ENCODE measurements at places on chromosomes 2 and 18.
A peak's percentile ranks its signal among the peaks of the same experiment; 100 is the strongest.

GRCh38 chr18:54280220-54280569 is 10.9 kb downstream of the POLI start:
- no peak for DNase-seq

GRCh38 chr18:79873449-79874110 is 75.8 kb downstream of the KCNG2 start:
- no peak for DNase-seq

DNA sequence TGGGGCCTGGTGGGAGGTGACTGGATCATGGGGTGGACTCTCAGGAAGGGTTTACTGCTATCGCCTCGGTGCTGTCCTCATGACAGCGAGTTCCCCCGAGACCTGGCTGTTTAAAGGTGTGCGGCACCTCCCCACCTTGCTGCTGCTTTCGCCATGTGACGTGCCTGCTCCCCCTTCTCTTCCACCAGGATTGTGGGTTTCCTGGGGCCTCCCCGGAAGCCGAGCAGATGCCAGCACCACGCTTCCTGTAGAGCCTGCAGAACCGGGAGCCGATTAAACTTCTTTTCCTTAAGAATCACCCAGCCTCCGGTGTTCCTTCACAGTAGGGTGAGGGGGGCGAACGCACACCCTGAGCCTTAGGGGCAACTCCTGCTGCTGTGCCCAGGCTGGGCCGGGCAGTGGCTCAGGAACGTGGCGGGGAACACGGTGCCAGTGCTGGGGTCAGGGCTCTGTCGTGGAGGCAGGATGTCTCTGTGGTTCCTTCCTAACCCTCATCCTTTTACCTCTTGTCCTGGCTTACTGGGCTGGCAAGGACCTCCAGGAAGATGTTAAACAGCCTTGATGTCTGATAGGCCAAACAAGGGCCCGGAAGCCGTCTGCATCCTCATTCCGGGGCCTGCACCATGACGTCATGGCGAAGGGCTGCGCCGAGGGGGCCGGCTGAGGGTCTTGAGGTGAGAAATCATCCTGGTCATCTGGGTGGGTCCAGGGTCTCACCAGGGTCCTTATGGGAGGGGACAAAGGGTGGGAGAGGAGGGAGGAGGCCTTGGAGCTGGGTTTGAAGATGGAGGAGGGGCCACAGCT is 12.7 kb downstream of the NEU4 start:
- no peak for DNase-seq

GRCh38 chr2:198054299-198054698 is 249.9 kb downstream of the PLCL1 start:
- DNase-seq = peak; percentile 33

DNA sequence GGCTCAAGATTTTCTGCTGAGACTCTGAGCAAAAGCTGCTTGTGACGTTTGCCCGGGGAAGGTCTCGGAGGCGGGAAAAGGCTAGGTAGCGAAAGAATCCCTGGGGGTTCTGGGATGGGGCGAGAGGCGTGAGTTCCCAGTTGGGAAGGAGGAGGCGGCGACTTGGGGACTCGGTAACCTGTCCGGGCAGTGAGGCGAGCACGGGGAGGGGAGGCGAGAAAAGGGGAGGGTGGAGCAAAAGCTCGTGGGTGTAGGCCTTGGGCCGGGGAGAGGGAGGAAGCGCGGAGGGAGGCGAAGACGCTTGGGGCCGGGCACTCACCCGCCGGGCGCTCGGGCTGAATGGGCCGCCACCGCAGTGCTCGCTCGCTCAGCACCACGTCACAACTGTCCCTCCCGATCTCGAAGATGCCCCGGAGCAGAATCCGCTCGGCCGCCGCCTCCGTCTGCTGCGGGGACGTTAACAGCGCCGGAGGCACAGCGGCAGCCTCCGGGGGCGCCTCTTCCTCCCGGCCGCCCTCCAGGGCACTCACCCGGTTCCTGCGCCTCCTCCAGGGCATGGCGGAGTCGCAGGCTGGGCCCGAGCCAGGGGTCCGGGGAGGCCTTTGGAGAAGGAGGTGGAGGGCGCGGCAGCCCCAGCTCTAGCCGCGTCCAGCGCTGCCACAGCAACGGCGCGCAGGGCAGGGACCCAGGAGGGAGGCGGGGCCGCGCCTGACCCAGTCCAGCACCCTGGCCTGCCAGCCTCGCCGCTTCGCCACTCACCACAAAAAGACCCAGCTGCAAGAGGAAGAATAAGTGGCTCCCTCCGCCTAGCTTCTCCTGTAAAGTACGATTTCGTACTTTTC is at the start of gene CERKL:
CERKL (minus strand) TSS at position 656 of the 842 bp plus-strand sequence; CDS start at position 557, 99 bp downstream.
- no peak for DNase-seq

DNA sequence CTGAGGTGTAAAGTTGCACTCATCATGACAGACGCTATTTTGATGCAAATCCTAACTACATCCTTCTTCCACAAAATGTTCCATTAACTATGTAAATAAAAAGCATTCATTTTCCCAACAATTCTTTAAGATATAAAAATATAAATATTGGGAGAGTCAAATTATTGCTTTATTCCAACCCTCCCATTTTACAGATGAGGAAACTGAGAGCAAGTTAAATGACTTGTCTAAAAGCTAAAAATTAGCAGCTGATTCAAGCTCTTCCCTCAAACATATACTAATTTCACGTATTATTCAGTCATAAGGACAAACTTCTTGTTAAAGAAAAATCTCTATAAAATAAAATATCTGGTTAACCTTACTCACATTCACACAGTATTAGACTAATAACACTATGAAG is 16.8 kb downstream of the KDSR start:
- DNase-seq = no peak

GRCh38 chr18:67239826-67240225 is 276.7 kb downstream of the DSEL start:
- no peak for DNase-seq

DNA sequence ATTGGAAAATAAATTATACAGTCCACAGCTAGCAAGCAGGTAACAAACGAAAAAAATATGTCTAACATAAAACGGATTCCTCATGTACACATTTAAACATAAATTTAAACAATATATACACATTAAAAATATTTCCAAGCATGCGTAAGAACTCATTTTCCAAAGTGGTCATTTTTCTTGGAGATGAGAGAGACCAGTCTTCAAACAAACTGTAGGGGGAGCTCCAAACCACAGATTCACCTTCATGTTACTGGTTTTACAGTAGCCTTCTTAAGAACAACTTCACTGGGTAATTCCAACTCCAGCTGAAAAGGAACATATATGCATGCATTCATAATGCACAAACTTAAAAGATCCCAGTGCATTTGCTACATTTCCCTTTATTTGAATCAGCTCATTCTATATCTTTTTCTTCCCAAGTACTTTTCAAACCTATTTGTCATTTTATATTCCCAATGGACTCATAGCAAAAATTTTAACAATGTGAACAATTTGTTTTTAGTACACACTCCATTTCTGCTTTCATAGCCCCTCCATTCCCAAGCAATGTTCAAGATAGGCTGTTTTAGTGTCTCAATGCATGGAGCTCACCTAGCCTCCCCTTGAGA is 4.7 kb upstream of the STAMBP start:
- DNase-seq = peak; percentile 62

DNA sequence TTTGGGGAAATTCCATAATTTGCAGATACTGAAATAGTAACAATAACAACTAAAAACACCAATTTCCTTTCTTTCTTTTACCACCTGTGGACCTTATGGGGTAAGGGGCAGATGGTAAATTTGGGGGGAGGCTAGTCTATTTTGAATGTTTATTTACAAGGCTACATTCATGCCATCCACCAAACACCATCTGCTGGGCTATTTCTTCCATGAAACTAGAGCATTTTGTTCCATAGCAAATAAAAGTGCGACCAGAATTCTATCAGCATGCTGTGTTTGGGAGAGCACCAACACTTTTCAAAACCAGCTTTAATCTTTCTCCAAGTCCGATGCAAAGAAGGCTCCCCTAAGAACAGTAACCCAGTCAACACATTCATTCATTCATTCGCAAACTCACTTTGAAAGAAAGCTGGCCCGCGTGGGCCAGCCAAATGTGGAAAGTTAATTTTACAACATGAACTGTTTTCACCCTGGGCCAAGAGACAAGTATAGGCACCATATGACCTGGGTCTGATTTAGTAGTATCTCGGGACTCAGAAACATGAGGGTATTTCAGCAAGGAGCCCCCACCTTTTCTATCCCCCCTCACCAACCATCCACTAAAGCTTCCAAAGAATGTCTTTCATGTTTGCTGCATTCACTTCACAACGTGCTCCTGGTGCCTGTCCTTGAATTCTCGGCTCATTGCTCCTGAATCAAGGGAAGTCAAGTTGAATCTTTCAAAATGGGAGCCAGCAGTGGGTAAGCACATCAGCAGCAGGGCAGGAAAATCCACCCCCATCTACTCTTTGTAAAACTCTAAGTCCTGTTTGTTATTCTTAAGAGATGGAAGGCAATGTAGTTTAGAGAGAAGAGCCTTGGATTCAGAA is 210.6 kb downstream of the C1D start:
- no peak for DNase-seq

DNA sequence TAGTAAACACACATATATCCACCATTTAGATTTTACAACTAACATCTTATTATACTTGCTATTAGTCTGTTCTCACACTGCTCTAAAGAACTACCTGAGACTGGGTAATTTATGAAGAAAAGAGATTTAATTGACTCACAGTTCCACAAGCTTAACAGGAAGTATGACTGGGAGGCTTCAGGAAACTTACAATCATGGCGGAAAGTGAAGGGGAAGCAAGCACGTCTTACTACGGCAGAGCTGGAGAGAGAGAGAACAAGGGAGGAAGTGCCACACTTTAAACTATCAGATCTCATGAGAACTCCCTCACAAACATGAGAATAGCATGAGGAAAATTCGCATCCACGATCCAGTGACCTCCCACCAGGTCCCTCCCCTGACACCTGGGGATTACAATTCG is 240.7 kb downstream of the CAMKMT start:
- DNase-seq = no peak

- no peak for DNase-seq
Observed at GRCh38 chr2:26633993-26634595, 7.1 kb downstream of the CIB4 start.

DNA sequence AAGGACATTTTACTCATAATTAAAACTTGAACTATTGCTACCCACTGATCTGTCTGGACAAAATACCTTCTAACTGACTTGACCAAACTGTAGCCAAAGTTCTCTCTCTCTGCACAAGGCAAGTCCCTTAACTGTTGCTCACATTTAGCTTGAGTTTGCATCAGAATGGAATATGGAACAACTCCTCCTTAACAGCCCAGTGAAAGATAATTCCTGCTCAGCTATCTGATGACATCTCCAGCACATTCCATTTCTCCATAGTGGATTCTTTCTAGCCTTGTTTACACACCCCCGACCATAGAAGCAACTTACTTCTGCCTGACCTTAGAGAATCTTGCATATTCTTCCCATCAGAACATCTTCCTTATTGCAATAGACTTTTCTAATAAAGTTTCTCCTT is 317.2 kb upstream of the CDH2 start:
- DNase-seq = no peak

DNA sequence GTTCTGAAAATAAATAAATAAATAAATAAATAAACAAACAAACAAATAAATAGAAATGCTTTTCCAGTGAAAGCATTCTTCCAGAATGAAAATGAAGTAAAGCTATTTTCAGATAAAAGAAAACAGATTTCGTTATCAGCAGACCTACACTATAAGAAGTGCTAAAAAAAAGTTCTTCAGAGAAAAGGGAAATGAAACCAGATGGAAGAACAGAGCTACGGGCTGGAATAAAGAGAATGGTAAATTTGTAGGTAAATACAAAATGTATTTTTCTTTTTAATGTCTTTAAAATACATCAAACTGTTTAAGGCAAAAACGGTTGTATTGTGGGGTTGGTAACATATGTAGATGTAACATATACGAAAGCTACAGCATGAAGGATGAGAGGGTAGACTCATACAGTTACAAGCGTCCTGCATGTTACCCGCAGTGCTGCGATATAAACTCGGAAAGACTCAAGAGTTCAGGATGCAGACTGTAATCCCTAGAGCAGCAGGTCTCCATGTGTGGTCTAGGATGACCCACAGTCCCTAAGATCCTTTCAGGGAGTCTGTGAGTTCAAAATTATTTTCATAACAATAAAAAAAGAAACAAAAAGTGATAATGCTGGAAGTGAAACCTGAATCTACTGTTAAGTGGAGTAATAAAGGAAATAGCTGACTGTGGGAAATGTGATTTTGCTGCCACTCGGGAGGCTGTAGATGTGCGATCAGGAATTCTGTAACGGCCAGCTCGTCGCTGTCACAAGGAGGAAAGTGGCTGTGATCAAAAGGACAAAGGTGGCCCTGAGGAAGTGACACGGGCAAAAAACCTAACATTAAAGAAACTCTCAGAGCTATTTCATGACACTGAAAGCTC is 5.3 kb upstream of the RAB12 start:
- DNase-seq = no peak

DNA sequence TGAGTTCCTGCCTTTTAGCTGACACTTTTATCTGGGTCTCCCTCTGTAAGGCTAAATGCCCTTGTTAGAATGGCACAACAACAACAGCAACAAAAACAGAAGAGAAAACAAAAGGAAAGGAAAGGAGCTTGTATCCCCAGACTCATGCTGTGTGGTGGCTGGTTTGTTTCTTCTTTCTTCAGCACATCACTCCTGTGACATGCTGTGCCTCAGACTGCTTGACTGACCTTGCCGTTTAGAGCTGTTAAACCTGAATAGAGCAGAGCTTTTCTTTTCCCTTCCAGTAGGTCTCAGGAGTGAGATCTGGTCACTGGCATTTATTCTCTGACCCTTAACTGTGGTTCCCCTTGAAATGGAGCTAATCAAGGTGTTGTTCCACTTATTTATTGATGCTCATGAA is 18.9 kb downstream of the GALNT13 start:
- no peak for DNase-seq

GRCh38 chr2:15968280-15969178 is 28.2 kb downstream of the MYCN start:
- DNase-seq = no peak

- no peak for DNase-seq
Observed at GRCh38 chr2:133863106-133863800, 295.0 kb upstream of the NCKAP5 start.

DNA sequence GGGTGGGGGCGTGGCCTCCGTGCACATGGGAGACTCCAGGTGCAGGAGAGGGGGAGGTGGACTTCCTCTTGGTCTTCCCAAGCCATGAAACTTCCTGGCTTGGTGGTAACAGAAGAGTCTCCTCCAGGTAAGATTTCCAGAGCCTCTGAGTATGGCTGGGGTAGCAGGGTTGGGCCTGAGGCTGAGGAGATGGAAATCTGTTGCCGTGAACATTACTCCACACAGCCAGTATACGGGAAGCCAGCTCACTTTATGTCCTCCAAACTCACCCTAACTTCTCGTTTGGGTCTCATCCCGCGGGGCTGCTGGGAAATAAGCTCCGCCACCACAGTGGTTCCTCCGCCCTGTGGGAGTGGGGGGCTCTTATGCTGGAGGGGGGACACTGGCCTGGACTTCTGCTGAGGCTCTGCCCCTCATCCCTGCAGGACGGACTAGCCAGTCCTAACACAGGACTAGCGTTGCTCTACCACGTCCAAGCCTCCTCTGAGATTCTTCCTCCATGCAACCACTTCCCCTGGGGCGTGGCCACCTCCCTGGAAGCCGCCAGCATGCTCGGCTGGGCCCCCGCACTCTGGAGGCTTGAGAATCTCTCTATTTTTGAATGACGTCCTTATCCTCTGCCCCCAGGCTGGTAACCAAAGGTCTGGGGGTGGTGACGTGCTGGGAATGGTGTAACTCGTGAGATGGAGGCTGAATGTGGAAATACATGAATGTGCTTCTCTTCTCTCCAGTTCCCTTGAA is 777 bp upstream of the RAB17 start:
- no peak for DNase-seq

Measured in CD4-positive, alpha-beta memory T cell (primary cell).